ENCODE measurements at places on chromosomes 4 and X.

- no peak for DNase-seq
- H3K4me1 ChIP-seq: no peaks in the 10 kb centered on the region
- no peaks in the 10 kb centered on the region for H3K36me3 ChIP-seq
- H3K27ac ChIP-seq: no peak overlapping the region
- no peak overlapping the region for H3K4me3 ChIP-seq
Observed at GRCh38 chrX:79078114-79078513, 66.4 kb upstream of the GPR174 start.

GRCh38 chr4:53361451-53361850, 4.4 kb downstream of the SCFD2 start:
- peaks cover 29% of the 10 kb centered on the region for H3K4me1 ChIP-seq
- H3K27ac ChIP-seq: no peak overlapping the region
- no peaks in the 10 kb centered on the region for H3K36me3 ChIP-seq
- no peaks in the 10 kb centered on the region for H3K27me3 ChIP-seq
- H3K4me3 ChIP-seq: no peak overlapping the region
- DNase-seq: no peak

DNA sequence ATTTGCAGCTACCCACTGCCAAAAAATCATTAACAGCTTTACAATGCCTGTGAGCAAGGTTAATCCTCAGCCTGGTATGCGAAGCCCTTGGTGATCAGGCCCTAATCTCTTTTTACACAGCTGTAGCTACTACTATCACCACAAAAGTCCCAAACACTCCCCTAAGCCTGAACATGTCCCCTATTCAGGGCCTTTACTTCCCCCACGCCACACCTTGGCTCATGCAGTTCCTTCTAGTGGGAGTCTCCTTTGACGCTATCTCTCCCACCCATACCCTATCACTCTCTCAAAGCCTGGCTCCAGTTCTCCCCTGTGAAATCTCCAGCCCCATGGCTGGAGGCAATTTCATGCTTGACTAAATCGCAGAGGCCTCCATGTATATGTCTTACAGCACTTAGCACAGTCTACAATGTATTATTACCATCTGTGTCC, 90.6 kb upstream of the CBR4 start:
- DNase-seq: no peak
- no peak overlapping the region for H3K4me3 ChIP-seq
- peak overlapping the region; percentile 28 for H3K27ac ChIP-seq
- H3K36me3 ChIP-seq: peaks cover 40% of the 10 kb centered on the region

GRCh38 chrX:16319929-16320328, 152.6 kb downstream of the MAGEB17 start:
- H3K36me3 ChIP-seq: no peaks in the 10 kb centered on the region
- no peak for DNase-seq
- H3K4me1 ChIP-seq: no peaks in the 10 kb centered on the region
- no peak overlapping the region for H3K4me3 ChIP-seq
- H3K27me3 ChIP-seq: no peaks in the 10 kb centered on the region

DNA sequence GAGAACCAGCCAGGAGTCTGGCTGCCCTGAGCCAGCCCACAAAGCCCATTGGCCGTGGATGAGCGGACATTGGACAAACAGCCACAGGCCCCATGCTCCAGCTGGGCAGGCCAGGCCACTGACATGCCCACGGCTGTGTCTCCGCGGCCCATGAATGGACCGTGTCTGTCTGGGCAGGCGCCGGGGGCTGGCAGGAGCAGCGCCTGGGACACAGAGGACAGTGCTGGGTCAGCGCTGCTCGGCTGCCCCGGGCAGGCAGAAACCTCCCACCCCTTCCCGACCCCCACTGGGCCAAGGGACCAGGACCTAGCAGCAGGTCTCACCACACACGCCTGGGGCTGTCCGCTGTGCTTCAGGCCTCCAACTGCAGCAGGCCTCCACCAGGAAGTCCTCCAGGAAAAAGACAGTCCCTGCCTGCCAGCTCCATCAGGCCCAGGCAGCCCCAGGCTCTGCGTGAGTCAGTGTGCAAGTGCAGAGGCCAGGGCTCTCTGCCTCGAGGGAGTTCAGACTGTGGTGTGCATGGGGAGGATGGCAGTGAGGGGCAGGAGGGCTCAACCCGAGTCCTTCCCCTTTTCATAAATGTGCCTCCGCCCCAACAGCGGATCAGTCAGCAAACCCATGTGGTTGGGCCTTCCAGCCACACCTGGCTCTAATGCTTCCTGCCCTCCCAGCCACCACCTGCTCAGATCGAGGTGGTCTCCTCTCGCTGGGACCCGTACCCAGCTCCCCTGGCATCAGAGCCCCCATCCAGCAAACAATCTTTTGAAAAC, 17.2 kb upstream of the FGFR3 start:
- peaks cover 52% of the 10 kb centered on the region for H3K27me3 ChIP-seq
- H3K36me3 ChIP-seq: no peaks in the 10 kb centered on the region
- no peak overlapping the region for H3K4me3 ChIP-seq
- DNase-seq: no peak
